ENCODE measurements at places on chromosomes 5 and 9.

DNA sequence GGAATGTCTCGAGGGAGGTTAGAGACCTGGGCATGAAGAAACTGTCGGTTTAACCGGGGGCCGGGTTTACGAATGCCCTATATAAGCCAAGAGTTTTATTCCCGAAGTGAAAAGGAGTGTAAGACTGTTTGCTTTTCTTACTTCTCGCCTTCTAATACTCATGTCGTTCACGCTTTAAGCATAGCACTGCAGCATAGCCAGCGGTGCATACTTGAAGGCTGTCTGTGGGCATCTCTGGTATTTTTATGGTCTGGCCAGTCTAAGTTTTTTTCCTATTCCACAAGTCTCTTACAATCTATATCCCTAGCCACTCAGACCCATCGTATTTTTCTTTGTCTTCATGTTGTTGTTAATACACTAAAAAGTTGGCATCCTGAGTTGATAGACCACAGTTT lies 1.2 kb downstream of the UHRF2 start:
- DNase-seq = no peak

DNA sequence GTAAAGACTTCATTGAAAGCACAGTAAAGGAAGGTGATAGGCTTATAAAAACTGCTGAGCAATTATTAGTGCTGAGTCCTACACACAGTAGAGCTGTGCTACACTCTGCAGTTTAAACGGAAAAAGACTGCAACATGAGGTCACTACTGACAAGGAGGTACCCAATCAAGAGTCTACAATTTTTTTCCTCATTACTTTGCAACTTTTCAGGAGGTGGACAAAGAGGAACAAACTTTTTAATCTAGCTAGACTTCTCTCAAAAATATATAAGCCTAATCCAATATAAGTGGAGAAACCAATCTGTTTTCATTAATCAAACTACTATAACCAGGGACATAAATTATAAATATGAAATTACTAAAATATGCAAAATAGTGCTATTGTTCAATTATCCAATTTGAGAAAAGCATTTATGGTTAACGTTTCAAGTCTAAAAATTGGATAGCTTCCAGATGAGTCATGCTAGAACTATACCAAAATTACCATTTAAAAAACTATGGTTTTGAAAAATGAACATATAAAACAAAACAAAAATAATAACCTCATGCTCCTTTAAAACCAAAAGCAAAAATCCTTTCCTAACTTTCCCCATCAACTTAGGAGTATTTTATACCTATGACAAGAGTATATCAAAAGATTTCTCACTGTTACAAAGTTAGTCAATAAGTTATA lies 37.7 kb downstream of the FAM13B start:
- no peak for DNase-seq

GRCh38 chr5:149639737-149640136 lies 58.4 kb downstream of the ARHGEF37 start:
- DNase-seq = no peak

- DNase-seq = no peak
These were observed 288.1 kb upstream of the EFNA5 start for GRCh38 chr5:107958861-107959260.

GRCh38 chr5:76942581-76942980 lies 10.3 kb upstream of the CRHBP start:
- DNase-seq = no peak

GRCh38 chr5:32021771-32022170 lies 152.3 kb downstream of the GOLPH3 start:
- no peak for DNase-seq

- no peak for DNase-seq
These were observed 8.9 kb upstream of the RAB14 start for GRCh38 chr9:121210536-121210935.

- DNase-seq = peak; percentile 43
These were observed 7.0 kb downstream of the NOTCH1 start for GRCh38 chr9:136538599-136539426.

- no peak for DNase-seq
These were observed 3.6 kb downstream of the CACFD1 start for GRCh38 chr9:133463234-133463863.

DNA sequence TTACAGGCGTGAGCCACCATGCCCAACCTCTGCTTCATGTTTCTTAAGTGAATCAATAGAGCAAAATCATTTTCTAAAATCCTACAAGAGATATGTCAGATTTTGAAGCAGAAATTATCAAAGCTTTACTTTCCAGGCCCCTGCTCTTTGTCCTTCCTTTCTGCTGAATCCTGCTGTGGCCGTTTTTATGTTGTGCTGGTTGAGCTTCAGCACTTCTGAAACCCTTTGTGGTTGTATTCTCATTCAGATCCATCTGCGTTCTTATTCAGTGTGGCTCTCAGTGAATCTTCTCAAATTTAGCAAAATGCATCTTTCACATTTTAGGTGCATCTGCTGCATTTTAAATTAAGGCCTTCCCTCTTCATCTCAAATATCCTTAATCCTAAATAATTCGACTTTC lies 26.0 kb downstream of the JMY start:
- DNase-seq = no peak

GRCh38 chr9:125649826-125650225 lies 57.2 kb downstream of the MAPKAP1 start:
- DNase-seq = no peak

DNA sequence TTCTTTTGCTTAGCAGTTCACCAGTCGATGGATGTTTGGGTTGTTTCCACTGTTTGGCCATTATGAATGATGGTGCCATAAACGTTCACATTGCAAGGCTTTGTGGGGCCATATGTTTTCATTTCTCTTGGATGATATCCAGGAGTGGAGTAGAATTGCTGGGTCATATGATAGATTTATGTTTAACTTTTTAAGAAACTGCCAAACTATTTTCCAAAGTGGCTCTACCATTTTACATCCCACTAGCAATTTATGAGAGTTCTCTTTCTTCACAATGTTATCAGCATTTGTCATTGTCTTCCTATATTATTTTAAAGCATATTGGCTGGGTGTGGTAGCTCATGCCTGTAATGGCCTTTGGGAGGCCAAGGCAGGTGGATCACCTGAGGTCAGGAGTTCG lies 5.2 kb downstream of the GPR107 start:
- DNase-seq = no peak

DNA sequence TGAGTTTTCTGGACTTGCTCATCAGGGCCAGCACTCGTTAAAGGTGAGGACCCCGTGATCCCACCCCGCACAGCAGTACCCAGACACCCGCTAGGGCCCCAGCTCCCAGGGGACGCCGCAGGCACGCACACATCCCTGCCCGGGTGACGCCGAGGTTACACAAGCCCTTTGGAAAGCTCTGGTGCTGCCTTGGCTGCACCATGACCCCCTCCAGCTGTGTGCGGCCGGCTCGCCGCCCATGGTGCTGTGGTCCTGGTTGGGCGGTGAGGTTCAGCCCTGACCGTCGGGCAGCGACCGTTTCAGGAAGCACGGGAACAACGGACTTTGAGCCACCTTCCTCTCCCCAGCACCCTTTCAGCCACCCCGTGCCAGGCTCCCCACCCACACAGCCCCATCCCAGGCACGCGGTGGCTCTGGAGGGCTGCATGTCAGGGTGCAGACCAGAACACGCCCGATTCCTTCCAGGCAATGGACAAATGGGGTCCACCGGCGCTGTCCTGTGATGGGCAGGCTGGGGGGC lies 7.5 kb upstream of the SLC12A7 start:
- DNase-seq = no peak

GRCh38 chr5:178114325-178115135 lies 1.2 kb downstream of the N4BP3 start:
- DNase-seq = no peak

GRCh38 chr9:74777136-74777879 lies 110.4 kb downstream of the TRPM6 start:
- DNase-seq = peak; percentile 16

DNA sequence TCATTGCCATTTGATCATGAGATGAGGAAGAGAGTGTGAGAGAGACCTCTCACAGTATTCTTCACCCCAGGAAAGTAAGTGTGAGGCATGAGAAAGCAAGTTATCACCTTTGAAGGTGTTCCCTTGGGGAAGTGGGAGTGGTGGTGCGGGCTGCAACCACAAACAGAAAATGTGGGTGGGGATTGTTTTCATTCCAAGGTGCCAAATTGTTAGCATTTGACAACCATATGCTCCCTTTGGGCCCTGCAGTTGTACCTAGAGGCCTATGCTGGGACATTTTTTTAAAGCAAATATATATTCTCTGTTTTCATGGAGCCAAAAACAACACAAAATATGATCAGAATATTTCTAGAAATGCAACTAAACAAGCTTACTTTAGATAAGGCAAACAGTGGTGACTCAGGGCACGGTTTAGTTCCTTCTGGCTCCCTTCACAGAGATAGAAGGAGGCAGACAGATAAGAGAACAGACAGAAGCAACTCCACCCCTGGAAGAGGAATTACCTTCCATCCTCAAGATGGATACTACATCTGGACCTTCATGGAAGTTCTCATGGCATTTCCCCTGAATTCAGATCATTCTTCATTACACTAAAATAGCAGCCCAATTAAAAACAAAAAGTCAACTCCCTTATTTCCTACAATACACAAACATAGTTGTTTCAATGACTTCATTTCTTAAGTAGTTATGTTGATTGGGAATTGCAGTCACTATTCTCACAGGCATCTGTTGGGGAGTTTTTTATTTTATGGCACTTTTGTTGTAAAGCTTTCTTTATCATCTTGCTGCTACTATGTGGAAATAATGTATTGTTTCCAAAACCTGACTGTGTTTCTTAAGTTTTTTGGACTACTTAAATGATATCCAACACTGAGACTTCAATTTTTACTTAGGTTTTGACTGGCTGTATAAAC lies 416.6 kb downstream of the PLK2 start:
- no peak for DNase-seq

- no peak for DNase-seq
These were observed 730.5 kb upstream of the RGMB start for GRCh38 chr5:98042961-98043360.

DNA sequence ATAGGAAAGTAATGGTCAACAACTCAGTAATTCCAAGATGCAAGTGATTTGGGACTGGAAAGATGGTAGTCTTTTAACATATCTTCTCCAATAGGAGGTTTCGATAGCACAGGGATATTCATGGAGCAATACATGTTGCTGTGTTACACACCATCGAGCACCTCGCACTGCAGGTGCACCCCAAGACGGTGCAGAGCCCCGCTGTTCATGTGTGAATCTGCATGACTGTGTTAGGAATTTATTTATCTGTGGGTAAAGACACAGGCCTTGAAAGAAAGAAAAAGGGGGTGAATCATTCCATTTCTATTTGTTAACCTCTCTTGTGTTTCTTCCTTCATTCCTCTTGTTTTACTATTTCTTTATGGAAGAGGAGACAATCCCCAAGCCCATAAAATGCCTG lies 217.1 kb downstream of the EBF1 start:
- no peak for DNase-seq

GRCh38 chr5:103089272-103089671 lies 30.7 kb downstream of the GIN1 start:
- no peak for DNase-seq

- DNase-seq = no peak
These were observed 5.8 kb upstream of the IL4 start for GRCh38 chr5:132667761-132668705.

GRCh38 chr5:124176692-124177091 lies 569.7 kb downstream of the ZNF608 start:
- DNase-seq = no peak

DNA sequence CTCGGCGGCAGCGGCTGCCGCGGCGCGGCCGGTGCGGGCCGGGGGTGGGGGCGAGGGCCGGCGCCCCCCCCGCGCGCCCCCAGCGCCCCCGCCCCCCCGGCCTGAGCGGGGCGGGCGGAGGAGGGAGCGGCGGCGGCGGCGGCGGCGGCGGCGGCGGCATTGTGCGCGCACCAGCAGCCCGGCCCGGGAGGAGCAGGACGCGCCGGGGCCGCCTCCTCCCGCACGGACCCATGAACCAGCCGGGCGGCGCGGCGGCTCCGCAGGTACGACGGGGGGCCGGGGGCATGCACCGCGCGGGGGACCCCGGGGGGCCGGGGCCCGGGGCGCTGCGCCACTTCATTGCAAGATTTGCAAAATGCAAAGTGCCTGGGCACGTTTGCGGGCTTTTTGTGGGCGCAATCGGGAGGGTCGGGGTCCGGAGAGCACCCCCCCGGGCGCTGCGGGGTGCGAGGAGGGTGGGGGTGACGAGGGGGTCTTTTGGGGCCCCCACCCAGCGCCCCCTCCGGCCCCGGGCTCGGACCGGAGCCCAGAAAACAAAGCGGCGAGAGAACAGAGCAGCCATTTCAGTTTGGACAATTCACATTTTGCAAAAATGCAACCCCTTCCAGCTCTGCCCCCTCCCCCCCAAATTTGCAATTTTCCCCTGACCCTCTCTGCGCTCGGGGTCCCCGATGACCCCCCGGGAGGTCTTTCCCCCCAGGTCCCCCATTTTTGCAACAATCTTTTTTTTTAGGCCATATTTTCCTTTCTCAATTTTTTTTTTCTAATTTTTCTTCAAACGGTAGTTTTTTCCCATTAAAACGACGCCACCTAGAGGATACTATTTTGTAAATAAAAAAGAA lies at the start of gene ZNF618:
Gene ZNF618 (plus strand): TSS at position 159 of the 842 bp plus-strand sequence. CDS start 72 bp downstream, at position 231.
- DNase-seq = no peak

GRCh38 chr5:137310051-137310730 lies 188.9 kb downstream of the SPOCK1 start:
- DNase-seq = no peak

DNA sequence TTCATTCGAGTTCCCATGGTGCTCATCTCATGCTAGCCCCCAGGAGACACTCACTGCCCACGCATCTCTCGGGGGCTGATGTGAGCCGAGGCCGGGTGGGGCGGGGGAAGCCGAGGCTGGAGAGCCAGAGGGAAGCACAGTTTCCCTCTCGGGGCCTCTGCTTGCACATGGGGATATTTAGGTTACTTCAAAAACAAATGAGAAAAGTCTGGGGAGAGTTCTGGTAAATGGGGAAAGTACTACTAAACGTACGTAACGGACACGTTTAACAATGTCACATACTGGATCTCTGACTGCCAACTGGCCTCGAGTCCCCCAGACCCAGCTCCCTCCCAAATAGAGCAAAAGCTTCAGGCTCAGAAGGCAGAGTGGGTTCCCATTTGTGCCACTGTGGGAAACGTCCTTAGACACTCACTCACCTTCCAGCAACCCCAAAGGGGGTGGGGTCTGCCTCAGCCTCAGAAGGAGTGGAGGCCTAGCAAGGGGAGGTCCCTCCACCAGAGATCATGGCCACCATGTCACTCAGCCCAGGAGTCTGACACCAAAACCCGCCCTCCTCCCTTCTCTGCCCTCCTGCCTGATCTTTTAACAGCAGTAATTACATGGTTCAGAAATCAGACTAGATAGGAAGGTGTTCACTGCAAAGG lies 33.8 kb upstream of the NTNG2 start:
- no peak for DNase-seq

GRCh38 chr5:145110834-145111233 lies 724.3 kb downstream of the PRELID2 start:
- no peak for DNase-seq

GRCh38 chr9:133534346-133535291 lies at the start of gene ADAMTSL2:
Gene ADAMTSL2, plus strand, starts transcription at chr9:133534704. Its CDS starts 2,009 bp downstream, at chr9:133536713.
- peak; percentile 18 for DNase-seq

DNA sequence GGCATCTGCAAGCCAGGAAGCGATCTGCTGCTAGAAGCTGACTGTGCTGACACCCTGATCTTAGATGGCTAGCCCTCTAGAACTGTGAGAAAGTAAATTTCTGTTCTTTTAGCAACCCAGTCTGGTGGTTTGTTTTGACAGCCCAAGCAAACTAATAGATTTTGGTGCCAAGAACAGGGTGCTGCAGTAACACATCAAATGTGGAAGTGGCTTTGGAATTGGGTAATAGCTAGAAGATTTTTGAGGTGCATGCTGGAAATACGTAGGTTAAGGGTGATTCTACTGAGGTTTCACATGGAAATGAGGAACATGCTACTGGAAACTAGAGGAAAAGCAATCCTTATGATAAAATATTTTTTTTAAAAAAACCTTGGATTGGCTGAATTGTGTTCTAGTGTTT lies 153.5 kb upstream of the SH3GL2 start:
- no peak for DNase-seq

Data from stimulated activated CD4-positive, alpha-beta T cell treated with anti-CD3 and anti-CD28 coated beads, Interleukin-1b, Interleukin-23, amount 100 ng/mL, for 1 hour (primary cell).